CD4-positive, alpha-beta T cell treated with Interleukin-6 for 4 hours (primary cell): ENCODE measurements at places on chromosomes 7 and 10.

GRCh38 chr7:127417346-127417745 lies 24.8 kb upstream of the ZNF800 start:
- DNase-seq = no peak

DNA sequence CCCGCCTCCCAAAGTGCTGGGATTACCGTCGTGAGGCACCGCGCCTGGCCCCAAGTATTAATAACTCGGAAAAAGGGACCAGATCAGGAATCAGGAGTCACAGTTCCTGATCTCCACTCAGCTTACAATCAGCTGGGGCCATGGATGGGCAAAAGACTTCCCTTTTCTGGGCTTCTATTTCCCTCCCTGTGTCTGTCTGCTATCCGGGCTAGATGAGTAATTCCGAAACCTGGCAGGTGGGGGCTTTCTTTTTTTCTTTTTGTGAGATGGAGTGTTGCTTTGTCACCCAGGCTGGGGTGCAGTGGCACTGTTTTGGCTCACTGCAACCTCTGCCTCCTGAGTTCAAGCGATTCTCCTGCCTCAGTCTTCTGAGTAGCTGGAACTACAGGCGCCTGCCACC lies 11.6 kb downstream of the RPS24 start:
- no peak for DNase-seq

- no peak for DNase-seq
Observed at GRCh38 chr7:96179341-96179740, 142.6 kb downstream of the SLC25A13 start.

DNA sequence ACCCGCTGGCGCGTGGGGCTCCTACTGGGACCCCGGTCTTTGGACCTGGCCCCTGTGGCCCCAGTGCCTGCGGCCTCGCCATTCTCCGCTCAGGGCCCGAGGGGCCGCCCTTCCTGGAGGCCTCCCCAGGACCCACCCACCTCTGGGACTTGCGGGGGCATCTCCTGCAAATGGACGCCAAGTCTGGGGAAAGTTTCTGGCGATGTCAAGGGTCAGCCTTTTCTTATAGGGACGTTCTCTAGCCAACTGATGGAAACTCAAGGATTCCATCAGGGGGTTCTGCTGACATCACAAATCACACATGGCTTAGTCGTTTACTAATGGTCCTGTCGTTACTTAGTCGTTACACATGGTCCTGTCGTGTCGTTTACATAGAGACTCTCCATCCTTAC lies 57.7 kb upstream of the RHOBTB1 start:
- DNase-seq = no peak

DNA sequence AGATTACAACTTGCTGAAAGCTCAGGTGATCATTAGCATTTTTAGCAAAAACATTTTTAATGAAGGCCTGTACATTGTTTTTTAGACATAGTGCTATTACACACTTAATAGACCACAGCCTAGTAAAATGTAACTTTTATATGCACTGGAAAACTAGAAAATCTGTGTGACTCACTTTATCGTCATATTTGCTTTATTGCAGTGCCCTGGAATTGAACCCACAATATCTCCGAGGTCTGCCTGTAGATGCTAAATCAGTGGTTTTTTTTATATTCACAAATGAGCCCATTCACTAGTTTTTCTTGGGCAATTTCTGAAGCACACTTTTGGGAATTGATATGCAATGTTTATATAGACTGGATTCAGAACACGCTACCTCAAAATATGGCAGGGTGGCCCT lies 105.1 kb downstream of the PTPRN2 start:
- no peak for DNase-seq

DNA sequence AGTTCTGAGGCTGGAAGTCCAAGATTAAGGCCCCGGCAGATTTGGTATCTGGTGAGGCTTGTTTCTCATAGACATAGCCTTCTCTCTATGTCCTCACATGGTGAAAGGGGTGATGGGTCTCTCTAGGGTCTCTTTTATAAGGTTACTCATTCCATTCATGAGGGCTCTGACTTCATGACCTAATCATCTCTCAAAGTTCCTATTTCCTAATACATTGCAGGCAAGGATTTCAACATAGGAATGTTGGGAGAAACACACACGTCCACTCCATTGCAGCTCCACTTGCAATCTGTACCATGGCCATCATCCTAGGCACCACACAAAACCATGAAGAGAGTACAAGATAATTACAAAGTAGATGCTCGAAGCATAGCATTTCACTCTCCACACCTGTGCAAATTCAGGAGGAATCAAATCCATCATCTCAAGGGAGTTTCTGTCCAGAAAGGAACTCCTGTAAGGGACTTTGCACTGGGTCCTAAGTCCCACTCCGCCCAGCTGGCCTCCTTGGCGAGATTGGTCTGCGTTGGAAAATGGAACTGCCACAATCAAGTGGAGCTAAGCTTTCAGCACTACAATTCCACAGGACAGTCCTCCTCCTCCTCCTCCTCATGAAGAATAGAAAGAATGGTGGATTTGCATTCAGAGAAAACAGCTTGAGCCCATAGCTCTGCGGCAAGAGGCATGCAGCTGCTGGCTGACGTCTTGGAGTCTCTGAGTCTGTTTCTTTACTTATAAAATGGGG lies 8.8 kb downstream of the DDC start:
- DNase-seq = no peak
